Naive thymus-derived CD4-positive, alpha-beta T cell (primary cell): ENCODE measurements at places on chromosomes 2 and 18. TPM values are rescaled to one million over a fixed set of nuclear protein-coding genes. Genes with fewer than 3 reads are reported as not detected.

Gene ITGA4
- total RNA-seq, result 199 and 212 TPM in 2 replicates

- peak; percentile 38 for DNase-seq
These were observed 17.6 kb upstream of the BOK start for GRCh38 chr2:241540771-241541561.

Gene MYL1
- not detected for total RNA-seq

GRCh38 chr2:236935083-236935482 lies 150.6 kb upstream of the COPS8 start:
- no peak for DNase-seq

- DNase-seq, result no peak
These were observed 482.6 kb downstream of the PIK3C3 start for GRCh38 chr18:42437646-42438045.

Gene NR4A2
- total RNA-seq, result 2.6 TPM

Gene GPAT2
- 3.4 TPM for total RNA-seq

GRCh38 chr2:148653437-148653836 lies 8.9 kb downstream of the EPC2 start:
- DNase-seq, result no peak

- DNase-seq, result no peak
These were observed 2.2 kb downstream of the HOXD10 start for GRCh38 chr2:176118601-176119339.

DNA sequence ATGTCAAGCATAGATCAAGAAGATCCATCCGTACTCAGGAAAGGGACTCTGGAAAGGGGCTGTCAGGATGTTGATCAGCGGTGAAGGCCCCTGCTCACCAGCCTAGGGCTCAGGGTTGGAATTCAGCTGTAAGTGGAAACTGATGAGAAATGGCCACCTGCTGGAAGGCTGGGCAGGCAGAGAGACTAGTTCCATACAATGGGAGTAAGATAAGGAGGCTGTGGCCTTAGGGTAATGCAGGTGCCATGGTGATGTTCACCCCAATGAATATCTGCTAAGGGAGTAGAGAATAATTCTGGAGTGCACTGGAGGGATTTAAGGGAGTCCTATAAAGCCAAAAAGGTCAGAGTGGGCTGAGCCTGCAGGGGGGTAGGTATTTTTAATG lies 256.6 kb downstream of the CYRIA start:
- DNase-seq, result no peak
